ENCODE measurements at places on chromosomes 16 and 17. TPM values are rescaled to one million over a fixed set of nuclear protein-coding genes. Genes with fewer than 3 reads are reported as not detected.

The SNX11 gene
- total RNA-seq, result 6.9 TPM

The GINS2 gene
- 8.5 TPM for total RNA-seq

- H3K4me1 ChIP-seq, result peaks cover 6% of the 10 kb centered on the region
- no peak overlapping the region for H3K4me3 ChIP-seq
- H3K27ac ChIP-seq, result no peak overlapping the region
- H3K27me3 ChIP-seq, result no peaks in the 10 kb centered on the region
- DNase-seq, result peak; percentile 68
Measured at GRCh38 chr17:64025732-64026294, 5.4 kb upstream of the ICAM2 start.

- H3K36me3 ChIP-seq, result peaks cover 32% of the 10 kb centered on the region
- no peaks in the 10 kb centered on the region for H3K27me3 ChIP-seq
- H3K4me3 ChIP-seq, result no peak overlapping the region
- DNase-seq, result no peak
- peaks cover 42% of the 10 kb centered on the region for H3K4me1 ChIP-seq
Measured at GRCh38 chr17:21174713-21175112, 39.2 kb downstream of the TMEM11 start.

DNA sequence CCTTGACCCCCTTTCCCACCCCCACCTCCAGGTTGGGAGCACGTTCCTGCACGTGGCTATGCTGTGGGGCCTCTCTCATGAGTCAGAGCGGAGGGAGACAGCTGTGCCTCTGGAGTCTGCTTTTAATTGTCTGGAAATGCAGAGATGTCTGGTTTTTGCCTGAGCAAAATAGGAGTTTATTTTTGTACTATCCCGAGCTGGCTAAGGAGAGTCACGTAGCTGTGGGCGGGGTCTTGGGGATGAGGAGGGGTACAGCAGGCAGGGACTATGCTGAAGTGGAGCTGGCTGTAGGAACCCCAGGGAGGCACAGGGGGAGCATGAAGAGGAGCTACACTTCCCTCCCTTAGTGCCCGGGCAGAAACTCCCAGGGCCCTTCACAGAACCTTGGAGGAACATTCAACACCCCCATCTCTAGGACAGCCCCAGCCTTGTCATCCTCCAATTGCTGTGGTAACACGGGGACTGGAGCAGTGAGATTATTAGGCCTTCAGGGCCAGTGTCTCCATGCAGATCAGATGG is 44.7 kb upstream of the LGALS9 start:
- peak; percentile 61 for DNase-seq
- peaks cover 77% of the 10 kb centered on the region for H3K36me3 ChIP-seq
- peaks cover 40% of the 10 kb centered on the region for H3K4me1 ChIP-seq
- peak overlapping the region; percentile 38 for H3K27ac ChIP-seq

GRCh38 chr16:62755938-62756337 is 719.7 kb upstream of the CDH8 start:
- H3K4me3 ChIP-seq, result no peak overlapping the region
- DNase-seq, result no peak

DNA sequence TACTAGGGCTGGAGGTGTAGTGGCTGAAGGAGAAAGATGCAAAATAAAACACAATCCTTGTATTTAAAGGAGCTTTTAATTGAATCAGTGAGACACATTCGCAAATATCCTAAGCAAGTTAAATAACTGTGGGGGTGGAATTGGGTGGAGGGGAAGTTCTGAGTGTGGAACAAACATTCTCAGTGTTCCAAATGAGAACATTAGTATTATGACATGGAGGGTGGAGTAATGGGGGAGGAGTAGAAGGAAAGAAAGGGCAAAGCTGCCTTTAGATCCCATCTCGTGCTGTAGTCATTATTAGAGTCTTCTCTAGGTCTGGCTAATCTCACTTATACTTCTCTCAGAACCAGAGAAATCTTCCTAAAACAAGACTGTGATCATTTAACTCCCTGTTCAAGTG is 169.7 kb downstream of the ANKFN1 start:
- DNase-seq, result no peak
- H3K27ac ChIP-seq, result no peak overlapping the region
- no peaks in the 10 kb centered on the region for H3K27me3 ChIP-seq
- no peaks in the 10 kb centered on the region for H3K36me3 ChIP-seq
- H3K4me1 ChIP-seq, result no peaks in the 10 kb centered on the region
- H3K4me3 ChIP-seq, result no peak overlapping the region

- H3K27ac ChIP-seq, result no peak overlapping the region
- H3K27me3 ChIP-seq, result no peaks in the 10 kb centered on the region
- DNase-seq, result no peak
- no peak overlapping the region for H3K4me3 ChIP-seq
Measured at GRCh38 chr17:12509801-12510200, 155.9 kb upstream of the MYOCD start.

GRCh38 chr16:66513111-66513723 is 36.7 kb downstream of the TK2 start:
- no peak overlapping the region for H3K4me3 ChIP-seq
- H3K36me3 ChIP-seq, result peaks cover 61% of the 10 kb centered on the region
- DNase-seq, result no peak
- H3K4me1 ChIP-seq, result peaks cover 49% of the 10 kb centered on the region
- H3K27me3 ChIP-seq, result no peaks in the 10 kb centered on the region

DNA sequence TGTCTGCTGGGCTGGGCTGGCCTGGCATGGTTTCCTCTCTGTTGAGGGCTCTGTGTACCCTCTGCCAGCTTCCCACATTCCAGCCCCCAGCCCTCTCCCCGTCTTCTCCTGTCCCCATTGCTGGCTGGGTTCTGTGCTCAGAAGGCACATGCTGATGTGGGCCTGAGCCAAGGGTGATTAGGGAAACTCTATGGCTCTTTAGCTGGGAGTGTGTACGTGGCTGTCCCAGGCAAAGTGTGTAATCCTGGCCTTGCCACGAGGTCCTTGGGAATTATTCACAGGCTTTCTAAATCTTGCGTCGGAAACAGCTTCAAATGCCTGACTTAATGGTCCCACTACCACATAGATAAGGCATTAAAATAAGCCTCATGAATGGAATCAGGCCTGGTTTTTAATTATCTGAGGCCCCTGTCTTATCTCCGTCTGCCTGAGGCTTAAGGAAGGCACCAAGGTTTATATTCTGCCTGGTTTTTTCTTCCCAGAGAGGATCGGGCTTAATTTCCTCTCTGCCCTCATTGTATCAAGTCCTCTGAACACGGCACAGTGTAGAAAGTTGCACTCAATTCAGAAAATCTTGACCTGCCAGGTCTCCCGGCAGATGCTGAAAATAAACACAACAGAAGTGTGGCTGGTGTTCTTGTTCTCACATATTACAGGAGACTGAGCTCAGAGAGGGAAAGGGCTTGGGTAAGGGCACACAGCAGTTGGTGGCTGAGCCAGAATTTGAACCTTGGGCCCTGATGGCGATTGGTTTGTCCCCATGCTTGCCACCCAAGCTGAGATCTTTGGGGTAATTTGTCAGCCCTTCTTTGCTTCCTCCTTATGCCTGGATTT is 52.9 kb upstream of the LGALS9 start:
- peak overlapping the region; percentile 44 for H3K4me3 ChIP-seq
- H3K36me3 ChIP-seq, result peaks cover 23% of the 10 kb centered on the region
- DNase-seq, result peak; percentile 86
- no peaks in the 10 kb centered on the region for H3K27me3 ChIP-seq
- peaks cover 62% of the 10 kb centered on the region for H3K4me1 ChIP-seq

GRCh38 chr16:75854152-75854551 is 127.9 kb upstream of the CPHXL start:
- no peak overlapping the region for H3K4me3 ChIP-seq
- no peaks in the 10 kb centered on the region for H3K36me3 ChIP-seq
- no peaks in the 10 kb centered on the region for H3K4me1 ChIP-seq
- no peak overlapping the region for H3K27ac ChIP-seq
- peak; percentile 76 for DNase-seq
- no peaks in the 10 kb centered on the region for H3K27me3 ChIP-seq

- peaks cover 43% of the 10 kb centered on the region for H3K36me3 ChIP-seq
- peaks cover 29% of the 10 kb centered on the region for H3K4me1 ChIP-seq
- H3K27ac ChIP-seq, result peak overlapping the region; percentile 98
- H3K27me3 ChIP-seq, result no peaks in the 10 kb centered on the region
Measured at GRCh38 chr16:31181102-31181830, 1.3 kb downstream of the FUS start.

The DLX3 gene
- total RNA-seq, result not detected

The KREMEN2 gene
- 5.6 TPM for total RNA-seq

DNA sequence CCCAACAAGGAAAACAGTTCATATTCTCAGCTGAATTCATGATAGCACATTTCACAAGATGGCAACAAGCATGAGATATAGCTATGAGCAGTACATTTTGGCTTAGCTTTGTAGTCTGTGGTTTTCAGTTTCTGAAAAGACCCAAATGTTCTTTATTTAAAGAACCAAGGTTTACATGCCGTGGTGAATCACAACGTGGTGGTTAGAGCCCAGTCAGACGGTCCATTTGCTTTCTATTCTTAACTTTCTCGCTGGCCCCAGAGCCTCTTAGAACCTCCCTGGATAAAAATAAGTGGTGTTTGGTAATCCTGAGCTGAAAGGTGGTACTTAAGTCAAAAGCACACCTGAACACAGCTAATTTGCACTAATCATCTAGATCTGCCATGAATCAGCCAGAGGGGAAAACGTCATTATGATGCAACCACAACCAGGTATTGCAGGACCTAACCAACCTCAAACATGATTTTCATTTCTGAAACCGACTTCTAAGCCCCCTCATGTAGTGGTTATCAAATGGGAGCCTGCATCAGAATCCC is 18.6 kb upstream of the HAPSTR1 start:
- H3K4me1 ChIP-seq, result no peaks in the 10 kb centered on the region
- no peak overlapping the region for H3K4me3 ChIP-seq
- DNase-seq, result no peak
- no peak overlapping the region for H3K27ac ChIP-seq

The USP22 gene
- total RNA-seq, result 139 TPM
